ENCODE measurements at places on chromosomes 1 and 21.

DNA sequence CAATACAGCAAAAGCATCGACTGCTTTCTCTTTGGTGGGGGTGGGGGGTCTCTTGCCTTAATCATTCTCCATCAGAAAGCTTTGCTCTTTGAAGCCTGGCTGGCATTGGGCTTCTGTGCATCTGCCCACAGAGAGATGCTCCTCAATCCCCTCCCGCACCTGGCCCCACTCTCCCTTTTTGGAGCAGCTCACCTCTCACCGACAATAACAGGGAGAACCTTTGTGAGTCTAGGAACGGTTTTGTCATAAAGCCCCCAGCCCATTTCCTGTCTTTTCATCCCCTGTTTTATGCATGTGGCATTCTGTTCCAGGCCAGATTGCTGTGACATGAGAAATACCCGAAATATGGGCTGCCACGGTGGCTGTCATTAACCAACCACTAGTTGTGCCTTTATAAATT, 469.0 kb upstream of the VAMP3 start:
- DNase-seq, result no peak

DNA sequence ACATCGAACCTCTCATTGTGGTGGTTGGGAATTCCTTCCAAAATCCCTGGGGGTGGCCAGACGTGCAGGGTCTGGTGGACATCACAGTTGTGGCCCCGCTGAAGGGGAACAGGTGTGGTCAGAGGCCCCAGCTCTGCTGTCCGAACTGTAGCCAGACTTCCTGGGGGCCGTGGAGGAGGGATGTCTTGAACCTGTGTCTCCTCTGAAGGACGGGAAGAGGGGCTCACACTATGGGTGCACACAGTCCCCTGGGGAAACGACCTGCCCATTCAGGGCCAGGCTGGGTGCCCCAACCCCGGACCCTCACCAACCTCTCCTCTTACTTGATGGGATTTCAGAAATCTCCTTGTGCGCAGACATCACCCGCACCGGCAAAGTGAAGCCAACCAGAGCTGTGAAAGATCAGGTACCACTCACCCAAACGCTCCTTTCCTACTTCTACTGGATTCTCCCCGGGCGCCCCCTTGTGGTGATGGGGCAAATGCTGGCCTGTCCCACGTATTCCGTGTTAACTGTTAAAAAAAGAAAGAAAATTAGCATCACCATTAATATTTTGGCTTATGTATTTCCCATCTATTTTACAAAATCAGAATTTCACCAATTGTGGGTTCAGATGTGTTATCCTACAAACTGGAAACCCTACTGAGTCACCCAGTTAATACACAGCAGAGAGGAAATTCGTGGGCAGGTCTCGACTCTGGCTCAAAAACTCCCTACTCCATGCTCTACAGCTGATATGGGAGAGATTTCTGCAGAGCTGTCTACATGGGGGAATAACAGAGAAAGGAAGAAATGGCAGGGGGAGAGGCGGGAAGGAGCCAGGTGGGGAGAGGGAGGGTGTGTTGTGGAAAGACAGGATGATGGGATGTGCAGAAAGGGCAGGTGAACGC, 28.1 kb downstream of the PADI4 start:
- peak; percentile 73 for DNase-seq

GRCh38 chr21:43903451-43904091, 38.5 kb downstream of the AGPAT3 start:
- no peak for DNase-seq

- no peak for DNase-seq
Observed at GRCh38 chr1:209589440-209589839, 5.9 kb downstream of the CAMK1G start.

DNA sequence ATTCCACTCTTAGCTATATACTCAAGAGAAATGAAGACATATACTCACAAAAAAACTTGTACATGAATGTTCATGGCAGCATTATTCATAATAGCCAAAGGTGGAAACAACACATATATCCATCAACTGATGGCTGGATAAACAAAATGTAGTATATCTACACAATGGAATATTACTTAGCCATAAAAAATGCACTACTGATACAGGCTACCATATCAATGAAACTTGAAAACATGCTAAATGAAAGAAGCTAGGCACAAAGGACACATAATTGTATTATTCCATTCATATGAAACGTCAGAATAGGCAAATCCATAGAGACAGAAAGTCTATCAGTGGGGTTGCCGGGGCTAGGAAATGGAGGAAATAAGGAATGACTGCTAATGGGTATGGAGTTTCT, 67.3 kb downstream of the NUP210L start:
- no peak for DNase-seq

- DNase-seq, result no peak
Observed at GRCh38 chr1:100497796-100498195, 40.1 kb upstream of the GPR88 start.

GRCh38 chr1:52725903-52726264, 369 bp upstream of the ZYG11B start:
- no peak for DNase-seq

DNA sequence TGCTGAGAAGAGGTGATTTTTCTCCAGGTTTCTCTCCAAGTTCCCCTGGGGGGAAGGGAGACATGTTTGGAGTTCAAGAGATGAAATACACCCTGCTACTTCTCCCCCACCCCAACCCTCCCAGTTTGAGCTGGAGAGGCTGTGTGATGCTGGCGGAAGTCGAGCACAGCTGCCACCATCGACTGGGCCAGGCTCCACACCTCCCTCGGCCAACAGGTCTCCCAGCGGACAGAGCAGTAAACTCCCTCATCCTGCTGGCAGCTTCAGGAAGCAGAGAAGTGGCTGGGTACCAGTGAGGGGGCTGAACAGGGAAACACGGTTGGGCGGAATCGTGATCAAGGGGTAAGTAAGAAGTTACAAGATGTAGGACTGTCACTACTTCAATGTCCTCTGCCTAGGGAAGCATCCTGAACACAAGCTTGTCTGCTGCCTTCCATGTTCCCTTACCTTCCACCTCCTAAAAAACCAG, 6.6 kb upstream of the NHLH1 start:
- DNase-seq, result no peak

DNA sequence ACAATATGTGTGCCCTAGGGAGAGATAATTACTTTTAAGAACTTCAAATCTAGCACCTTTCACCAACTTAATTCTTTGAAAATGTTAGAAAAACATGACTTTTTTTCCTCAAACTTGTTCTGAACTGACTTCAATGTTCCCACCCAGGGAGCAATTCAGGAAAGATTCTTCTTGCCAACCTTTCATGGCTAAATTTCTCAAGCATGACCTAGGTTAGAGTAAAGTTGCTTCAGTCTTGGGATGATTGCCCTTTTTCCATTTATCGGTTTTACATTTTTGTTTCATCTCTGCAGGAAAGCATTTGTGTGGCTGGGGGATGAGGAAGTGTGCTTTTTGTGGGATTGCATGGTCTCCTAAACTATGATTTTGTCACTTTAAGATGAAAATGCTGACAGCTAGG, 647.7 kb downstream of the LTN1 start:
- no peak for DNase-seq

GRCh38 chr1:44705470-44705869, 25.5 kb downstream of the RNU5D-1 start:
- no peak for DNase-seq

DNA sequence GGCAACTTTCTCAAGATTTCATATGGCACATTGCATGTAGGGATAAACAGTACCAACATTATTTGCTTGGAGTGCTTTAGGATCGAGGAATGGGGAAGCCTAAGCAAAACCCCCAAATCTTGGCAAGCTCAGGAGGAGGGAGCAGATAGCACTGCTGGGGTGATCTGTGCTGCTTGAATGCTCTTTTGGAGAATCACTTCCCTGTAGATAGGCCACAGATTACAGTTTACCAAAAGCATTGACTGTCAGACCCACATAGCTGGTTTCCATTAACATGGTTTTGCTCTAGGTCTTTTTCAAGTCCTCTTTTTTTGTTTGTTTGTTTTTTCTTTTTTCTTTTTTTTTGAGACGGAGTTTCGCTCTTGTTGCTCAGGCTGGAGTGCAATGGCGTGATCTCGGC, 36.8 kb downstream of the OR13G1 start:
- DNase-seq, result no peak

DNA sequence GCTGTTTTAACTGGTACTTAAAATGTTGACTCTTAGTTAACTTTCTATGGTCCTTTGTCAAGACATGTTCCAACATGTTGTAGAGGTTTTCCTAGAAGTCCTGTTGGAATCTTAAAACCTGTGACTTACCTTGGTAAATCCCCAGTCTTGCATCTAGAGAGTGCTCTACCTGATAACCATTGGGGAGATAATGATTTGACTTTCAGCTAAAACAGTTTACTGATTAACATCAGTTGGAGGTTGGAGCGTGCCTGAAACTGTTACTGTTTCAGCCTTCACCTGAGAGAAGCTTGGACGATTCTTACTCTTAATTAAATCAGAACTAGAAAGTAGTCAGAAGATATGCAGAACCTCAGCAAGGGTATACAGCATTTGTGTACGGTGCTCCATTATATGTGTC, 8.8 kb downstream of the MDM4 start:
- DNase-seq, result no peak

GRCh38 chr1:220761688-220762427, 13.7 kb downstream of the MTARC2 start:
- DNase-seq, result no peak

DNA sequence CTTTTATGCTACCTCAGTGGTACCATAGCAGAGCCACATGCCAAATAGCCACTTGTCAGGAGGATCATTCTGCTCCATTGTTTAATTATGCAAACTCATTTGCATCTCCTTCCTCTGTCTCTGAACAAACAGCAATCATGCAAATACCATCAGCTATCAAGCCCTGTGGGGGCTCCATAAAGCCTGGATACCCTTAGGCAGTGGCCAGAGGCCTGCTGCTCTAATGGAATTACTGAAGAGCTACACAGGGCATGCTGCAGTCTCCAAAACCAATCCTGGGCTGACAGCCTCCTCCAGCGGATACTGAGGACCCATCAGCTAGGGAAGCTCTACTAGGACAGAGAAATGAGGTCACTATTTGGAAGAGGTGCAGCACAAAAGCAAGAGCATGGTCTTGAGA, 376.3 kb downstream of the KCNH1 start:
- no peak for DNase-seq

DNA sequence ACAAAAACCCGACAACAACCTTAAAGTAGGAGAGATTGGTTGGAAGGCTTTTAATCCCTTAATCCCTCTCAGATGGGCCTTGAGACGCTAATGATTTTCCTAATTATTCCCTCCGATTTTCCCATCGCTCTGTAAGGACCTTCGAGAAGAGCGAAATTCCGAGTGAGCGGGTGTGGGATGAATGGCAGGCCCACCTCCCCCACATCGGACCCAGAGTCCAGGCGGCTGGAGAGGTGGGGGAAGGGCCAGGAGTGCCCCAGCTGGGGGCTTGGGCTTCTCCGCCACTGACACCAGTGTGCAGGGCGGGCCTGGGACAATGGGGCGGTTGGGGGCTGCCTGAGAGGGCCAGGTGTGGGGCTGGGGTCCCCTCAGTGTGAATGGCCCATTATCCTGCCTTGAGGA, 23.4 kb downstream of the RHBG start:
- no peak for DNase-seq

GRCh38 chr21:39041816-39042215, 141.4 kb downstream of the PSMG1 start:
- no peak for DNase-seq

DNA sequence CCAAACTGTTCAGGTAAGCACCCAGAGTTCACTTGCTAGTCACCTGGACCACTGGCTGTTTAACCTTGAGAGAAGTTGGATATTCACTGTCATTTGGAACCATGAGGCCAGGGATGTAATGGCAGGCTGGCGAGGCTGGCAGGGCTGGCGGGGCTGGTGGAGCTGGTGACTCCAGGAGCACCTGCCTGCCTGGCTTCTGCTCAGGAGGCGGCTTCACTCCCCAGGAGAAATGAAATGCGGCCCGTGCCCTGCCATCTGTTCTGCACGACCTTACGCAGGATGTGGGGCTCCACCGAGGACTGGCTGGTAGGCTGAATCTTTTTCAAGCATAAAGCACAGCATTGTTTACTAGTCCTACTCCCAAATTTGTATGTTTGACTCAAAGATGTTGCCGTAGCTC, 22.7 kb upstream of the MX1 start:
- DNase-seq, result no peak

- DNase-seq, result no peak
Observed at GRCh38 chr1:15196069-15196468, 42.5 kb downstream of the TMEM51 start.

- DNase-seq, result no peak
Observed at GRCh38 chr1:21284206-21285054, 5.8 kb downstream of the ECE1 start.

- DNase-seq, result no peak
Observed at GRCh38 chr1:22443332-22443731, 8.3 kb upstream of the ZBTB40 start.

- DNase-seq, result no peak
Observed at GRCh38 chr1:106831511-106831910, 225.0 kb upstream of the PRMT6 start.

- DNase-seq, result no peak
Observed at GRCh38 chr1:160428655-160429054, 28.3 kb downstream of the VANGL2 start.

DNA sequence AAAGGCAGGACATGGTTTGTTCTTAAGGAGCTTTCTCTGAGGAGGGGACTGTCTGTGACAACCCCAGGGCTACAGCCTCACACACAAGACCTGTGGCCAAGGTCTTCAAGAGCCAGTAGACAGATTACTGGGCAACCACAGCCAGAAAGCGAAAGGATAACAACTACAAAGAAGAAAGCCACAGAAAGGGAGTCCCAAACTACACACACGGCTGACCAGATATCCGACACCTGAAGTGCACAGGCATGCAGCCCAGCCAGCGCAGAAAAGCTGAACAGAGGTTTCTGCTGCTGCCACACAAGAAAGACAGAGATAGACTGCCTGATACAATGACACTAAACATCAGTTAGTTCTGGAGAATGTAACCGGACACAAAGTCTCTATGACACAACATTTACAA, 21.4 kb upstream of the NADK start:
- no peak for DNase-seq

- DNase-seq, result no peak
Observed at GRCh38 chr1:17084787-17085186, 31.0 kb upstream of the SDHB start.

- no peak for DNase-seq
Observed at GRCh38 chr1:162216604-162217003, 147.1 kb downstream of the NOS1AP start.

DNA sequence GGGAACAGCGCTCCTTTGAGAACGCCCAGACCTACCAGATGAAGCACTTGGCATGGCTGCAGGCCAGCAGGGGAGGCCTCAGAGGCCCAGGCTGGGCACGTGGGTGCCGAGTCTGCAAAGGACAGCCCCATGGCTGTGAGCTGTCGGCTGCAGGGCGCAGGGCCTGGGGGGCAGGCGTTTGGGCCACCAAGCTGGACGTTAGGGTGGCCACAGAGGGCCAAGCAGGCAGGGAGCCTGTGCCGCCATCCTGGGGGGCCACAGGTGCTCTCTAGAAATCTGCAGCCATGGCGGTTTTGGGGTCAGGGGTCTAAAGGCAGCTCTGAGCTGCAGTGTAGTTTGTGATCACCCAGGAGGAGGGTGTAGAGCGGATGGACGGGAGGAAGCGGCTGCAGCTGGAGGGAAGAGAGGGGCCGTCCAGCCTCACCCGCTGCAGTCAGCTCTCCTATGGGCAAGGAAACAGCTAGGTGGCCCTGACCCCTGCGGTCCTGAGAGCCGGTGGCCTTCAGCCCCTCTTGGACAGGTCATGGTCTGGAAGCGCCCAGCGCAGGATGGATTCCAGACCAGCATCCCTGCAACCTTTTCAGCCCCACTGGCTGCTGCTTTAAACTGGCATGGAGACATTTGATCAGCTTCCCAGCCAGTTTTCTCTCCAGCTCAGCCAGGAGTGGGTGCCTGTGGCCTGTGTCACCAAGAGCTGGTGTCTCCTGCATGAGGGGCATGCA, 11.0 kb downstream of the IBA57 start:
- no peak for DNase-seq

- DNase-seq, result no peak
Observed at GRCh38 chr1:116234429-116234828, 123.2 kb downstream of the MAB21L3 start.

All from stimulated activated CD4-positive, alpha-beta T cell treated with anti-CD3 and anti-CD28 coated beads, Interleukin-2, amount 100 ng/mL, for 48 hours (primary cell).